GM23248 (cell line): ENCODE measurements at places on chromosomes 13 and 19.
A peak's percentile ranks its signal among the peaks of the same experiment; 100 is the strongest.

DNA sequence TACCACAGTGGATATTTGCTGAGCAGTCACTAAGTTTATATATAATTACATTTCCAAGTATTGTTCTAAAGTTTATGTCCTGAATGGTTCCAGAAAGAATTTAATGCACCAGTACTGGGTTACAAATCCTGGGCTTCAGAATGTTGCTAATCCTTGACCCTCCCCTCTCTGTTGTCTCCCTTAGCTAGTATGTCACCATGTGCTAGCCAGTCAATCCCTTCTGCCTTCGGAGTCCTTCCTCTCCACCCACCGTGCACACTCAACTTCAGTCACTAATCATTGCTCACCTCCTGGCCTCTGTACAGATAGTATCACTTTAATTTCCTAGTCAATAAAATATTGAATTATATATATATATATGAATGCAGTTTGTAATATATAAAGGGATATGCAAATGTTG is 7.5 kb downstream of the FAM124A start:
- no peak for DNase-seq

- no peak for DNase-seq
Measured at GRCh38 chr19:36488846-36489117, 579 bp downstream of the ZNF566 start.

DNA sequence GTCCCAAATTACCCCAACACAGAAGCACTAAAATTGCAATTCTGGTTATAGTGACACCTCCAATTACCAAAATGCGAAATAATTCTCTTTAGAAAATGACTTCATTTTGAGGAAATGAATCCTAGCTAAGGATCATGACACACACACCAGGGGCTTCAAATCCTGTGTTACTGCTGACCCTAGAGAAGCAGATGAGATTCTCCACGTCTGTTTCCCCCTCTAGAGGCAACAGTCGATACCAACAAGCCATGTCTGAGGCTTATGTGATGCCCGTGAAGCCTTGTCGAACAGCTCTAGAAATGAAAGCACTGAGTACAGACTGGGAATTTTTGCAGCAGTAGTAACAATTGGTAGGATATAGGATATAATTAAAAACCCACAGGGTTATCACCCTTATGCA is 153.6 kb upstream of the TMTC4 start:
- DNase-seq = no peak

- no peak for DNase-seq
Measured at GRCh38 chr19:11662278-11662677, 65.0 kb downstream of the ZNF627 start.

- DNase-seq = peak; percentile 28
Measured at GRCh38 chr19:42078538-42079275, 2.7 kb downstream of the ZNF574 start.

DNA sequence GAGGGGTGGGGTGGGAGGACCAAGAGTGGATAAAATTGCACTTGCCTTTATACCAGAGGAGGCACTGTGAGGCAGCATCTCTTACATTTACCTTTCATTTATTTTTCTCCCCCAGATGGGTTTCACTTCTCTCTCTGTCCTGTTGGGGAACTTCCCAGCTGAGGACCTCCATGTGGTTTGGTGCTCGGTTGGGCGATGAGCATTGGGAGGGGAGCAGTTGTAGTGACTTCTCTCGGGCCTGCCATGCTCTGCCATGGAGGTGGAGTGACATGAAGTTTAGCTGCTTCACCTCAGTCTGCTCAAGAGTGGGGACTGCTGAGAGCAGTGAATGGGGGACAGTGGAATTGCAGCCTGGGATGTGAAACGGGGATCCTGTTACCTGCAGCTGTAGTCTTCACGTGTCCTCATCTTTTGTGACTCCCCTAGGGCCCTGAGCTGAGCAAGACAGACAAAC is 23.1 kb upstream of the CXCL17 start:
- DNase-seq = no peak

DNA sequence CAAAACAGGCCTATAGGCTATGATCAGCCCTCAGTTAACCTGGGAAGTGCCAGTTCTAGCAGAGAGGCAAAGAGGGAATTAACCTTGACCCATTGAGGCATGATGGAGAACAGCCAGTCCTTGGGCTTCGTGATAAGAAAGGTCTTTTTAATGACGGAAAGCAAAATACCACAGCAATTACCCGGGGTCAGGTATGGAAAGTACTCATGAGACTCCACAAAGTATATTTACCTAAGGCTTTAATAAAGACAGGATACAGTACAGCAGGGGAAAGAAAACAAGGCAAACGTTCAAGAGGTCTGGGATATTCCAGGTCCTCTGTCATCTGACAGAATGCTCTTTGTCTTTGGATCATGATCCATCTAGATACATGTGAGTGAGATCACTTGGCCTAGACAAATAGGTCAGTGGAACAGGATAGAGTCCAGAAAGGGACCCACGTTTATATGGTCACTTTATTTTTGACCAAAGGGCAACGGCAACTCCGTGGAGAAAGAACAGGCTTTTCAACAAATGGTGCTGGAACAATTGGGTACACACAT is 52.2 kb downstream of the WDFY2 start:
- no peak for DNase-seq

- DNase-seq = no peak
Measured at GRCh38 chr13:27500806-27501534, 50.6 kb upstream of the MTIF3 start.

DNA sequence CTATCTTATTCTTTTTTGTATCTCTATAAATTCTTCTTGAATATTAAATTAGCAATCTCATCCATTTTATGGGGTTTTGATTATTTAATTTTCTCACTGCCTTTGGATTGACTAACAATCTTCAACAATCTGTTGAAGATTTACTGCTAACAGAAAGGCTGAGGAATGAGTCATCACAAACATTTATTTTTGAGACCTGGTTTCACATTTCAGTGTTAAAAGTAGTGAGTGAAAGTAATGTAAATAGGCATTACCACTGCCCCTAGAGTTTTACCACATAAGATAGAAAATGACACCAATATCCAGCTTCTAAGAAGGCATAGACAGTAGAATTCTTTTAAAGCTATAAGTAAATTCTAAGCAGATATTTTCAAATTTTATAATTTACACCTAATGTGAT is 472.8 kb downstream of the OLFM4 start:
- no peak for DNase-seq

DNA sequence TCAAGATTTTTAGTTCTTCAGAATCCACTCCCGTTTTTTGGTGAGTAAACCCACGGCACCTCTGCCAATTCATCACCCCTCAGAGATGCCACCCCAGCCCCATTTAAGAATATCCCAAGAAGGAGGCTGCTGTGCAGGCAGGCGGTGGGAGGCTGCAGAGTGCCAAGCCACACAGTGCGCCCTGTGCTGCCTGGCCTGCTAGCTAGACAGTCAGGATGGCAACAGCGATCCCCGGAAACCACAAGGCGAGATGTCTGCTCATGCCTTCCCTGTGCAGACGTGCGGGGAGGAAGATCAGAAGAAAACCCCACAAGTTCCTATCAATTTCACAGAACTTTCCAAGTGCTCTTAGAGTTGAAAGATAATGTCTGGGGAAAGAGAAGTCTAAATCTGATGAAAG is 64.8 kb upstream of the GPR183 start:
- no peak for DNase-seq

DNA sequence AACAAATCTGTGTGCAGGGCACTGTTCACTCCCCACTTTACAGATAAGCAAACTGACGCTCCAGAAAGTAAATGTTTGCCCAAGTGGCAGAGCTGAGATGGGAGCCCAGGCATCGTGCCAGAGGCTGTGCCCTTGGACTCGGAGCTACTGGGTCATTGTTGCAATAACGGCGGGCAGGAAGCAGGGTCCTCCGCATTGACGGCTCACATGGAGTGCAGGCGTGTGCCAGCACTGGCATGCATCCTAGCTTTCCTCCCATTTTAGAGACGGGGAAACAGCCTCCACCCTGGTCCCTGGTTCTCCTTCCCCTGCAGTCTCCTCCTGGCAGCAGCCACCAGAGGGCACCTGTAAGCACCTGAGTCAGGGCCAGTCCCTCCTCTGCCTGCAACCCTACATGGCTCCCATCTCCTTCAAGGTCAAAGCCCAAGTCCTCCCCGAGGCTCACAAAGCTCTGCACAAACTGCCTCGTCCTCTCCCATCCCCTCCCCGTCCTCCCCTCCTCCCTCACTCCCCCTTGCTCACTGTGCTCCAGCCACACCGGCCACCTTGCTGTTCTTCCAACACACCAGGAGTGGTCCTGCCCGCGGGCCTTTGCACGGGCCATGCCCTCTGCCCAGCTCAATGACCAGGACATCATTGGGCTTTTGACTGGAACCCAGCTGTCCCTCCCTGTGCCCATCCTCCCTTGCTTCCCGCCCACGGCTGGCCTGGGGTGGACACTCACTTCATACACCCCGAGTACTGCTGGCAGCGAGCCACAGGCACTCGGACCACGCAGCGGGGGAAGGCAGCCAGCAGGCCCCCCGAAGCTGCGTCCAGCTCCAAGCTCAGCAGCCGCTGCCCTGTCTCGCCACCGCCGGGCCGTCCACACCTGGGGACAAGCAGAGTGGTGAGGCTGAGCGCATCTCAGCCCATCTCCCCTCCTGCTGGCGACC is 7.7 kb upstream of the LRG1 start:
- DNase-seq = peak; percentile 23

GRCh38 chr19:38877781-38878574 is at the start of gene RINL:
TSS of gene RINL (minus strand) at chr19:38878275. CDS start at chr19:38876742, 1,533 bp downstream.
- no peak for DNase-seq

GRCh38 chr13:45393941-45394570 is 24.1 kb downstream of the SLC25A30 start:
- peak; percentile 57 for DNase-seq

GRCh38 chr19:28456708-28457320 is 756.1 kb downstream of the UQCRFS1 start:
- DNase-seq = no peak

DNA sequence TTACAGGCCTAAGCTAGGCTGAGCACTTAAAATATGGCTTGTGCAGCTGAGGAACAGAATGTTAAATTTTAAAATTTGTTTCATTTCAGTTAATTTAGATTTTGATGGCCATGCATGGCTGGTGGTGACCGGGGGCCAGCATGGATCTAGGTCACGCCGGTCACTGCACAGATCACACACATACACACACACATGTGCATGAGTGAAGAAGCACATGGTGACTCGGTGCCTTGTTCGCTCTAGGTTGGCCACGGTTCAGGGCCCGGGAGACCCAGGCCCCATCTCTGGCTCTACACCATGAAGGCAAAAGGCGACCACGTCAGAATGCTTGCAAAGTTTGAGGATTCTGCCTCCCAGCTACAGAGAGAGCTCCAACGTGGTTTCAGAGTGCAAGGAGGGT is 28.0 kb downstream of the ZFR2 start:
- no peak for DNase-seq

- DNase-seq = peak; percentile 48
Measured at GRCh38 chr19:7067716-7068115, 1.8 kb upstream of the ZNF557 start.

DNA sequence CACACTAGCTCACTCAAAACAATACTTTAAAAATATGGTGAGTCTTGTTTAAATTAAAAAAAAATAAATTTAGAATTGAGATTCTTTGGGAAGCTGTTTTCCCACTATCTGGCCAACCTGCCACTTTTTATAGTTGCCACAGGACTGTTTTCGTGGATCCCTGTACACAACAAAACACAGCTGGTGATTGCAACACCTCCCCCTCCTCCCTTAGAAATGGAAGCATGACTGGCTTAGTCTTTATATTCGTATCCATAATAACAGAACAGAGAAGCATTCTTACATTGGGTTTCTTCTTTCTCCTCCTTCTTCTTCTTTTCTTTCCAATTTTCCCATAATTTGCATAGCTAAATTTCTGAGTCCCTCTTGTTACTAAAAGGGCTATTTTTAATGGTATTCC is 79.5 kb upstream of the GJB6 start:
- no peak for DNase-seq

GRCh38 chr13:110593430-110594130 is 21.8 kb upstream of the NAXD start:
- DNase-seq = peak; percentile 71

DNA sequence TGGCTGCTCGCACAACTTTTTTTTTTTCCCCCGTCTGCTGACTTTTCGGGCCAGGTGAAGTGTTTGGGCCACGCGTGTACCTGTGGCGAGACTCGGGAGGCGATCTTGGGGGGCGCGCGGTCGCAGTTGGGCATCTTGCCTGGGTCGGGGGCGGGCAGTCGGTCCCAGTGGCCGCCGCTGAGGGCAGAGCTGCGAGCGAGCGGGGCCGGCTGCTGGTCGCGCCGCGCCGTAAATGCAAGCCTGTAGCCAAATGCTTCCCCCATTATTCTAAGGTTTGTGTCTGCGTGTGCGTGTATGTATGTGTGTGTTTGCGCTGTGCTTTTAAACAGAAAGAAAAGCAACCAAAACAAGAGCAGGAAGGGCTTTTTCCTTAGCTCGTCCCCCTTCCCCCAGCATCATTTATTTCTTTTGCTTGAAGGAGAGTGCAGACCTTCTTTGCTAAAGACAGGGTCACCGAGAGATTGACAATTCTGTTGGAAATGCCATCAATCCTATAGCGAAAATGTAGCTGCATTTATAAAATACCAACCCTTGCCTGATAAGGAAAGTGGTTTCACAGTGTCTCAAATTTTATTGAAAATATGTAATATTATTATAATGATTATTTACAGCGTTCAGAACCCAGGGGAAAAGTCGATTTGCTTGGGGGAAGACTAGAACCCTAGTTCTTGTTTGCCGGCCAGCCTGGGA is 143.2 kb upstream of the ZNF536 start:
- DNase-seq = peak; percentile 41
